ENCODE measurements at places on chromosomes 6 and 20. TPM values are rescaled to one million over a fixed set of nuclear protein-coding genes. Genes with fewer than 3 reads are reported as not detected.

Gene RIPOR3
- total RNA-seq, result 0.54 TPM

Gene BEND6
- 10.6 TPM for total RNA-seq

Gene CTSZ
- total RNA-seq, result 43.6 TPM

- DNase-seq, result no peak
These were observed 22.7 kb upstream of the FBXL4 start for GRCh38 chr6:98970469-98970868.

DNA sequence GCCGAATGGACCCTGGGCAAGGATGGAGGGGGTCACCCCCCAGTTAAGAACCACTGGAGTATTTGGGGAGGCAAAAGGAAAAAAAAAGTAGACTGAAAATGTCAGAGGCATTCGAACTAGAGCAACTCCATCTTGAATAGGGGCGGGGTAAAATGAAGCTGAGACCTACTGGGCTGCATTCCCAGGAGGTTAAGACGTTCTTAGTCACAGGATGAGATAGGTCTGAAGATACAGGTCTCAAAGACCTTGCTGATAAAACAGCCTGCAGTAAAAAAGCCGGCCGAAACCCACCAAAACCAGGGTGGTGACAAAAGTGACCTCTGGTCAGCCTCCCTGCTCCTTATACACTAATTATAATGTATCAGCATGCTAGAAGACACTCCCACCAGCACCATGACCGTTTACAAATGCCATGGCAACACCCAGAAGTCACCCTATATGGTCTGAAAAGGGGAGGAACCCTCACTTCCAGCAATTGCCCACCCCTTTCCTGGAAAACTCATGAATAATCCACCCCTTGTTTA lies 70.4 kb upstream of the KCNG1 start:
- no peak for DNase-seq

DNA sequence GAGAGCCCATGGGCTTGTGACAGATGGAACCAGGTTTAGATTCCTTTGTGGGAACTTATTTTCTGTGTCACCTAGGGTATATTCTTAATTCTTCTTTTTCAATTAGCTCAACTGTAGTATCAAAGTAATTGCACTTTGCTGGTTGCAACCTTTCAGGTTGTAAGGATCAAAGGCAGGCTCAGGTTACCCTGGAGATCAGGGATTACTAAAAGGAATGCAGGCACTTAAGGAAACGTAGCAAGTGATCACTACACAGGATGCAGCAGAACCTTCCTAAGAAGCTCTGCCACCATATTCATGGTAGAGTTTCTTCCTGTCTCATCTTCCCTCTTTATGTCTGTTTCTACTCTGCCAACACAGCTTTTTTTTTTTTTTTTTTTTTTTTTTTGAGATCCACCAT lies 133.2 kb upstream of the JAG1 start:
- no peak for DNase-seq

- DNase-seq, result no peak
These were observed 282.7 kb downstream of the NRN1 start for GRCh38 chr6:5723841-5724691.

Data from IMR-90 (cell line).